ENCODE measurements at places on chromosomes 6 and 20.

DNA sequence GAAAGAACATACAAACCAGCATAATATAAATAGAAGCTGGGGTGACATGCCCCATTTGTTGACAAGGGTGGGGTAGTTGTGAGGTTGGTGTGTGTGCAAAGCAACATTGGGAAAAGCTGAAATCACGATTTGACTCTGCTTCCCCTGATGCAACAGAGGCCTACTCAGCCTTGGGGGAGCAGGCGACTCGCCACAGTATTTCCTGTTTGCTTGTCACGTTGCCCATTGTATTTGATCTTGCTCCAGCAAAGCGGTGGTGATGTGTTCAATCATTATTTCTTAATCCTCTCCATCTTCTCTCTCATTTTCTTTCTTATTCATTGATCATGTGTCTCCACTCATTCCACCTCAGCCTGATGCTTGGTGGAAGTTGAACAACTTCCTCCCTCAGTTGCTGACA, 165.8 kb upstream of the CITED2 start:
- DNase-seq = no peak

DNA sequence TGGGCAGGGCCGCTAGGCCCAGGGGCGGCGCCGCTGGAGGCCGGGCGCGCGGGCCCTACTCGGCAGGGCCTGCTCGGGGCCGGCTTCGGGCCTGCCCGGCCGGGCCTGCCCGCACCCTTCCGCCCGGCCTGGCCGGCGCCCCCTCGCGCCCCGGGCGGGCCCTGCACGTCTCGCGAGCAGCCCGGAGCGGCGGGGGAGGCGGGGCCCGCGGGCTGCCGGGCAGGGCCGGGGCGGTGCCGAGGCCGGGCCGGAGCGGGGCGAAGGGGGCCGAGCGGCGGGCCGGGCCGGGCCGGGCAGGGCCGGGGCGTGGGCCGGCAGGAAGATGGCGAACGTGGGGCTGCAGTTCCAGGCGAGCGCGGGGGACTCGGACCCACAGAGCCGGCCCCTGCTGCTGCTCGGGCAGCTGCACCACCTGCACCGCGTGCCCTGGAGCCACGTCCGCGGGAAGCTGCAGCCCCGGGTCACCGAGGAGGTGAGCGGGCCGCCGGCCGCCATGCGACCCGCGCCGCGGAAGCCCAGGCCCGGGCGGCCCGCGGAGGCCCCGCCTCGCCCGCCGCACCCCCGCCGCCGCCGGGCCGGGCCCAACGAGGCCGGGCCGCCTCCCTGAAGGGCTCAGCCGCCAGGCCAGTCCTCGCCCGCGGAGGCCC, at the start of gene NPEPL1:
TSS of gene NPEPL1 (plus strand) at position 222 of the 647 bp plus-strand sequence. CDS start at position 323, 101 bp downstream.
- no peak for DNase-seq

- DNase-seq = no peak
Observed at GRCh38 chr6:24924580-24925356, 11.0 kb downstream of the RIPOR2 start.

GRCh38 chr6:30799210-30799609, 54.9 kb upstream of the IER3 start:
- DNase-seq = no peak

DNA sequence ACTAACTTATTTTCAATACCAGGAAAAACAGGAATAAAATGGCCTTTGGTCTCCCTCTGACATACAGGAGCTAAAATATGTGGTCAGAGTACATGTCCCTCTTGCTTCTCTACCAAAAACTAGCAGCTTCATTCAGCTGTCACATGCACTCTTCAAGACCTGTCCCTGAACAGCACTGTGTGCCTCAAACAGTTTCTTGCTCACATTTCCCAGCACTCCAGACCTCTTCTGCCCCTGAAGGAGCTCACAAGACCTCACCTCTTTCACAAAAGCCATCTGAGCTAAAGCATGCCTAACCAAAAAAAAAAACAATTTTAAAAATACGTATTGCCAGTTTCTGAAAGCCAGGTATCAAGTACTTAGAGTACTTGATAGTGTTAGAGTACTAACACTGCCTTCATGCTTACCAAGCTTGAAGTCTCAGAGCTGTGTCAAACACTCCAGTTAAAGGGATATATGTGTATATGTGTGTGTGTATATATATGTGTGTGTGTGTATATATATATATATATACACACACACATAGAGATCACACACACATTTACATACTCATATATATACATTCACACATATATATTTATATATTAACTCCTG, 148.3 kb upstream of the POU3F2 start:
- DNase-seq = no peak

- DNase-seq = no peak
Observed at GRCh38 chr6:38404900-38405556, 234.7 kb downstream of the BTBD9 start.

DNA sequence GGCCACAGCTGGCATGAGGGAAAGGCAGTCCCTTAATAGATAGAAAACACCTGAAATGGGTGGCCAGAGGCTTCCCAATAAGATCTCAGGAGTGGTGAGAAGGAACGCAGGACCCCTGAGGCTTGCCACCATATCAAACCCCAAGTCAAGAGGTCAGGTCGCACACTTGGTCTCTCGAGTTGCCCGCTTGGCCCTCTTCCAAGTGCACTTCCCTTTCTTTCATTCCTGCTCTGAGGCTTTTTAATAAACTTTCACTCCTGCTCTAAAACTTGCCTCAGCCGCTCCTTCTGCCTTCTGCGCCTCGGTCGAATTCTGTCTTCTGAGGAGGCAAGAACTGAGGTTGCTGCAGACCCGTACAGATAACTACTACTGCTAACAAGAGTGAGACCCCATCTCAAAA, 64.2 kb downstream of the SLC2A10 start:
- no peak for DNase-seq

- no peak for DNase-seq
Observed at GRCh38 chr20:40890181-40890580, 138.4 kb upstream of the TOP1 start.

- no peak for DNase-seq
Observed at GRCh38 chr6:2543321-2543720, 207.4 kb downstream of the MYLK4 start.

- DNase-seq = no peak
Observed at GRCh38 chr6:133396984-133397348, 155.8 kb downstream of the EYA4 start.

- no peak for DNase-seq
Observed at GRCh38 chr20:50737352-50737751, 6.0 kb downstream of the PARD6B start.

GRCh38 chr6:56742122-56742791, 99.6 kb upstream of the DST start:
- no peak for DNase-seq

GRCh38 chr6:73030257-73030656, 195.0 kb downstream of the KHDC1L start:
- DNase-seq = no peak

- no peak for DNase-seq
Observed at GRCh38 chr20:16434062-16434664, 139.1 kb downstream of the KIF16B start.

DNA sequence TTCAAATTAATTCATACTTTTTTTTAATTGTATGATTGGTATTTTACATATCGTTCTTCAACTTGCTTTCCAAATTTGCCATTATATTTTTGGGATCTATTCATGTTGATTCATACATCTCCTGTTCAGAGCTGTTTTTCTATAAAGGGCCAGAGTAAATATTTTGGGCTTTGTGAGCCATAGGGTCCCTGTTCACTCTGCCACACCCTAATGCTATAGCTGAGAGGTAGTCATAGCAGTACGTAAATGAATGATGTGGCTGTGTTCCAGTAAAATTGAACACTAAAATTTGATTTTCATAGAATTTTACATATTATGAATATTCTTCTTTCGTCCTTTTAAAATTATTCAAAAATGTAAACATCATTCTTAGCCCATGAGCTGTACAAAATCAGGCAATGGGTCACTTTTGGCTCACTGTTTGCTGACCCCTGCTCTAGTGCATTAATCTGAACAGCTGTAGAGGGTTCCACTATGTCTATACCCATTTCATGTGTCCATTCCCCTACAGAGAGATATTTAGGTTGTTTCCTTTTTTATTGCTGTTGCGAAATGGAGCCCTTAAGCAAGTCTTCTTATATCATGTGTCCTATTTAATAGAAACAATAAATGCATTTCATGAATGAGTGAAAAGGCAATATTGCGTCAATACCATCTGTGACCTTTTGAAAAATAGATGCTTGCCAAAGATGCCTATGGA, 136.4 kb upstream of the SALL4 start:
- peak; percentile 86 for DNase-seq

DNA sequence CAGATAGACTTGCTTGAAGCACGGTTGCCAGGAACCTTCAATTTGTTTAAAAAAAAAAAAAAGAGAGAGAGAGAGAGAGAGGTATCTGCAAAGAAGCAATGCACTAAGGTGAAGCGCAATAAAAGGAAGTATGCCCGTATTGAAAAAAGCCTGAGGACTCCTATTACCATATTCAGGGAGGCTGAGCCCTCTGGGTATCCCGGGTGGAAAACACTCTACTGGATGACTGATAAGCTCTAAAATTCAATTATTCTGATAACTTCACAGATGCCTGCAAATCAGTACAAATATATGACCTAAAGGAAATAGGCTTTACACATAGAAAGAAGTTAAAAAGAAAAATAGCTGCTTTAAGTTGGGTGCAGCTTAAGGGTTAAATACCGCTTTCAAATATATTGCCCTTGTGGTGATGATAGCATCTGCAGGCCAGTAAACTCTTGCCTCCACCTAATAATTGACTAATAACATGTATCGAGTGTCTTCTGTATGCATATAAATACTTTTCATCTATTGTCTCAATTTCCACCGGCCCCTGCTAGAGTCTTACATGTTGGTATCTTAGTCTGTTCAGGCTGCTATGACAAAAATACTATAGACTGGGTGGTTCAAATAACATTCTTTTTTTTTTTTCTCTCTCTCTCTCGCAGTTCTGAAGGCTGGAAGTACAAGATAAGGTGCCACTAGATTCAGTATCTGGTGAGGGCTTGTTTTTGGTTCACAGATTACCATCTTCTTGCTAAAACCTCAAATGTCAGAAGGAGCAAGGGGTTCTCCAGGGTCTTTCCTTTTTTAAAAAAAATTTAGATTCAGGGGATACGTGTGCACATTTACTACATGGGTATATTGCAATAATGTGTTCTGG, 187.4 kb upstream of the JARID2 start:
- no peak for DNase-seq

DNA sequence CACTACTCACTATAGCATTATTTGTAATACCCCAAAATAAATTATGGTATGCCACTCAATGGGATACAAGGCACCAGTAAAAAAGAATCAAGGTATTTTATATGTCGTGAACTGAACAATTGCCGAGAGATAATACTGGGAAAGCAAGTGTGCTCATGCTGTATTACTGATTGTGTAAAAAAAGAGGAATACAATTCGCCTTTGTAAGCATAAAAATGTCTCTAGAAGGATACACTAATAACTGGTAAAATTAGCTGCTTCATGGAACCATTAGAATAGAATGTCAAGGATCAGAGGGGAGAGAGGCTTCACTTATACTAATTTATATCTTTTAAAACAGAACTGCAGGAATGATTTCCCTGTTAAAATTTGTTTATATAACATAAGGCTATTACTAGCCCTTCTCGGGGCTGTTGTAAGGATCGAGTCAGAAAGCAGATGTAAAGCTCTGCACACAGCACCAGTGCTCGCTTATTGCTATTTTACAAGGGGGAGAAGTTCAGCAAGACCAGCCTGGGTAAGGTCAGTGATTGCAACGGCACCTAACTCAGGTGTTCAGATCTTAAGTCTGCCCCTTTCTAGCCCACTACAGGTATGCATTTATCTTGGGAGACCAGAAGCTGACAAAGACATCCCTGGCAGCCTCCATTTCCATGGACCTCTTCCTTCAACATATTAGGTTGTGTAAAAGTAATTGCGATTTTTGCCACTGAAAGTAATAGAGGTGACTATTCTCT, 61.6 kb downstream of the MYH7B start:
- DNase-seq = no peak

DNA sequence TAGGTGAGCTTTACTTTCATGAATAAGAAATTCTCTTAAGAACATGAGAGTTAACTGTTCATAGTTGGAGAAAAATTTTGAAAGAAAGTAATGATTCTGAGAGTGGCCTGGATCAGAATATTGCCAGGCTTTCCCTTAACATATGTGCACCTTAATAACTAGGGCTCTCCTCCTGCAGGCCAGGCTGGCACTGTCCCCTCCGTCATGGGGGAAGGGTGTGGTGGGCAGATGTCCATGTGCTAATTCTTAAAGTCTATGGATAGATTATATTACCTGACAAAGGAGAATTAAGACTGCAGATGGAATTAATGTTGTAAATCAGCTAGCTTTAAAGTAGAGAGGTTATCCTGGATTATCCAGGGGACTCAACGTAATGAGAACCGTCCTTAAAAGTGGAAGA, 10.9 kb upstream of the KLHL32 start:
- no peak for DNase-seq

DNA sequence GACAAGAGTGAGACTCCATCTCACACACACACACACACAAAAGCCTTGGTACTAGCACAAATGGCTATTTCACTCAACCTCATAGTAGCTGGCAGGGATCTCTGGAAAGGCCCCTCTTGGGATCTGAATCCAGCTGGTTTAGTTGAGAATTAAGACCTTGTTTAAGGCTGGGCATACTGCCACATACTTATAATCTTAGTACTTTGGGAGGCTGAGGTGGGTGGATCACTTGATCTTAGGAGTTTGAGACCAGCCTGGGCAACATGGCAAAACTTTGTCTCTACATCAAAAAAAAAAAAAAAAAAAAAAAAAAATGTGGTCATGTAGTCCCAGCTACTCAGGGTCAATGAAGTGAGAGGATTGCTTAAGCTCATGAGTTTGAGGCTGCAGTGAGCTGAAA, 628.3 kb downstream of the MMUT start:
- no peak for DNase-seq

DNA sequence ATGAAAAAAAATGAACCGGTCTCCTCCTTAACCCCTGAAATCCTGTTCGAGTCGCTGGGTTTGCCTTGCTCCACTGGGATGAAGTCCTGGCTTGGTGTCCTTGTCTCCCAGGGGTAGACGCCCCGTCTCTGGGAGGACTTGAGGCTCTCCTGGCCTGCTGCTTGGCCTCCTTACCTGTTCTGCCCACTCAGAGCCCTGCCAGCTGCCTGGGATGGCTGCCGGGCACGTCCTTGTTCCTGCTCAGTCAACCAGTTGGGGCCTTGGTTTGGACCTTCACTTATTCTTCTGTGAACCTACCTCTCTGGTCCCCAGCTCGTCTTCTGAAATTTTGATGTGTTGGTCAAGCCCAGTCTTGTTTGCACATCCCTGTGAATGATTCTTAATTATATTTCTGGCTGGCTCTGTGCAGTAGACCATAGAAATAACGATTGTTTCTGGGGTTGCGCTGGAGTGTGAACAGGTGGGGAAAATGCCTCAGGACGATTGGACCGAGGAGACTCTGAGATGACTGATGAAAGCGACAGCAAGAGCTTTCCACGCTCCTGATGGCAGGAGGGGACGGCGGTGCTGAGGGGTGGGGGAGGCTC, 126.5 kb upstream of the ESR1 start:
- no peak for DNase-seq

- DNase-seq = no peak
Observed at GRCh38 chr6:164108092-164108491, 693.6 kb downstream of the QKI start.
